ENCODE measurements at places on chromosomes 1 and 21.
A peak's percentile ranks its signal among the peaks of the same experiment; 100 is the strongest.

- DNase-seq = no peak
Measured at GRCh38 chr1:190602325-190602724, 124.7 kb upstream of the BRINP3 start.

DNA sequence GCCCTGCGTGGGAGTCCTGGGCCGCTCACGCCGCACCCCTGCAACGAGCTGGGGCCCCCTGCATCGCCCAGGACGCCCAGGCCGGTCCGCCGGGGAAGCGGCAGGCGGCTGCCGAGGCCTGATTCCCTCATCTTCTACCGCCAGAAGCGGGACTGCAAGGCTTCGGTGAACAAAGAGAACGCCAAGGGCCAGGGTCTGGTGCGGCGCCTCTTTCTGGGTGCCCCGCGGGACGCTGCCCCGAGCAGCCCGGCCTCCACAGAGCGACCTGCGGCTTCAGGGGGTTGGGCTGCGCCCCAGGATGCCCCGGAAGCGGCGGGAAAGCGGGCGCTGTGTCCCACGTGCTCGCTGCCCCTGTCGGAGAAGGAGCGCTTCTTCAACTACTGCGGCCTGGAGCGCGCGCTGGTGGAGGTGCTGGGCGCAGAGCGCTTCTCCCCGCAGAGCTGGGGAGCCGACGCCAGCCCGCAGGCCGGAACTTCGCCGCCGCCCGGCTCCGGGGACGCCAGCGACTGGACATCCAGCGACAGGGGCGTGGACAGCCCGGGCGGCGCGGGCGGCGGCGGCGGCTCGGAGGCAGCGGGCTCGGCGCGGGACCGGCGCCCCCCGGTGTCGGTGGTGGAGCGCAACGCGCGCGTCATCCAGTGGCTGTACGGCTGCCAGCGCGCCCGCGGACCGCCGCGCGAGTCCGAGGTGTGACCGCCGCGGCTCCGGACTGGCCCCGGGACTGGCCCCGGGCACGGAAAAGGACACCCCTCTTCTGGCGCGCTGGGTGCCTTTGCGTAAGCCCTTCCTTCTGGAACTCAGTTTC is 2.7 kb downstream of the FAM110D start:
- DNase-seq = no peak

DNA sequence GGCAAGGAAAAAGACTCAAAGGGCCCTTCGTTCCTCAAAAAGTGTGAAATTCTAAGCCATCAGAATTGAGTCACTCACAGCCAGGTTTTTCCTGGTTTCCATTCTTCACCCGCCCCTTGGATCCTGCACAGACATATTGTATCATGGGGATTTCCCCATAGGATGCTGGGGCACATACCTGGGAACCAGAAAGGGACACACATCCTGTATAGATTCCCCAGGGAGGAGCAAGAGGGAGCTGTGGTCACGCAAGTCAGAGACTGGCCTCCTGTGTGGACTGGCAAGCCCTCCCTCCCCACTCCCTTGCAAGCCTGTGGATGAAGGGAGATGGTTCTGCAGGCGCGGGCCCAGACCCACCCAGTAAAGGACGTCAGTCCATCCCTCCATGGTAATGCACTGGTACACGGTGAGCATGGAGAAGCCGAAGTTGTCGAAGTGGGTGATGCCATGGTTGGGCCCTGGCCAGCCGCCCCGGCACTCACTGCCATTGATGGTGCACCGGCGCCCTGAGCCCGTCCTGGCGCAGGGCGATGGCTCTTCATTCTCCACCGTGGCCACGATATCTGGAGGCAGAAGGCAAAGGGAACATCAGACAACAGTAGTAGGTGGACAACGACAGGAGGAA is 23.2 kb downstream of the CACNA1S start:
- DNase-seq = no peak

DNA sequence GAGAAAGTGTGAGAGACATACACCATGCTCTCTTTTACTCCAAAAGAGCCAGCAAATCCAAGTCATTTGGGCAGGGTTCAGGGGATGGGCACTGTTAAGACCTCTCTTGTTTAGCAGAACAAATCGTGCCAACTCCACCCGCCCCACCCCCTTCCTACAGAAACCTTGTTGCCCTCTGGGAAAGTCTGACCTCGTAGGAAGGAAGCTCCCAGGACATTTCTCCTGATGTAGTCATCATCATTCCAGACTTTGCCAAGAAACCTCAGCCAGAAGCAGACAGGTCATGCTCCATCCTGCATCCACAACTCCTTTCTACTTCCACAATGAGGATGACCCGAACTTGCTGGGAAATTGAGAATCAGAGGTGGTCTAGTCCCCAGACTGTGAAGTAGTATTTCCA is 57.7 kb downstream of the UBE2T start:
- DNase-seq = no peak

DNA sequence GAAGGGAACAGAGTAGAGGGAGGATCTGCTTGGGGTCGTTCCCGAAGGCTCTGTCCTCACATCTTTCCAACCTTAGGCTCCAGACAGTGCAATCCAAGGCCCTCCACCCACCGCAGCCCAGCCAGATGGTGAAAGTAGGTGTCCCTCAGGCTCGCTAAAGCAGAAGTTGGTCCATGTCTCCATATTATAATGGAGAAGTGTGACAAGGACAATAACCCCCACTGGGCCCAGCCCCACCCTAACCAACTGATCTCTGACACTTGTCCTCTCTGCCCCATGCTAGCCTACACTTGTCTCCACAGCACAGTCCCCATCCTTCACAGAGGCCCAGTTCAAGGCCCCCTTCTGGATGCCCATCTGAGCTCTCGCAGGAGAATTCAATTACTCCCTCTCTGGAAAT is 48.7 kb downstream of the DMAP1 start:
- no peak for DNase-seq

GRCh38 chr1:40593449-40594186 is 62.2 kb downstream of the ZNF684 start:
- no peak for DNase-seq

DNA sequence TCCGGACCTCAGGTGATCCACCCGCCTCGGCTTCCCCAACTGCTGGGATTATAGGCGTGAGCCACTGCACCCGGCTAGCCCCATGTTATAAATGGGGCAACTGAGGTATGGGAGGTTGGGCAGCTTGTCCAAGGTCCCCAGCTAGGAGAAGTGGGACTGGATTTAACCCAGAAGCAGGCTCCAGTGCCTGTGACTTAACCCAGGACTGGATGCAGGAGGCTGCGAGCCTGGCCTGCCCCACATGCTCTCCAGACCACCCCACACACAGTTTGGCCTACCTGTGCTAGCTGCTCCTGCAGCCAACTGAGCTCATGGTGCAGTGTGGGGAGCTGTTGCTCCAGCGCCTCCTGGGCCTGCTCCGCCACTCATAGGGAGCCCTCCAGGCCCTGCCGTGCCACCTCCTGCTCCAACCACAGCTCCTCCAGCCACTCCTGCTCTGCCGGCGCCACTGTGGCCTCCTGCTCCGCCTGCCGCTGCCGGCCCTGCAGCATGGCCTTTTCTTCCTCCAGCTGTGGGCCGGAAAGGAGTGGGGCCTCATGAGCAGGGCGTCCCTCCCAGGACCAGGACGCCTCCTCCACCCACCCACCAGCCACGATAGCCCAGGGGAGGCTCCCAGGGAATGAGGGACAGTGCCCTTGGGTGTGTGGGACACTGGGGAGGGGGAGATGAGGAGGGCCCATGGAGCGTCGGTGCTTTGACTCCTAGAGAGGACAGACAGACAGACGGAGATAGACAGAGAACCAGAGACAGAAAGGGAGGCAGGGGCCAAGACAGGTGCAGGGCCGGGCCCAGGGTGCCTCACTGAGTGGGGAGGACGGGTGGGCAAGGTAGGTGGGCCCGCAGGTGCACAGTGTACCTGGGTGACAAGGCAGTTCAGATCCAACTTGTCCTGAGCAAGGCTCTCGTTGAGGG is 12.4 kb upstream of the NBPF1 start:
- no peak for DNase-seq

- DNase-seq = no peak
Measured at GRCh38 chr1:212487286-212487685, 54.6 kb downstream of the NENF start.

DNA sequence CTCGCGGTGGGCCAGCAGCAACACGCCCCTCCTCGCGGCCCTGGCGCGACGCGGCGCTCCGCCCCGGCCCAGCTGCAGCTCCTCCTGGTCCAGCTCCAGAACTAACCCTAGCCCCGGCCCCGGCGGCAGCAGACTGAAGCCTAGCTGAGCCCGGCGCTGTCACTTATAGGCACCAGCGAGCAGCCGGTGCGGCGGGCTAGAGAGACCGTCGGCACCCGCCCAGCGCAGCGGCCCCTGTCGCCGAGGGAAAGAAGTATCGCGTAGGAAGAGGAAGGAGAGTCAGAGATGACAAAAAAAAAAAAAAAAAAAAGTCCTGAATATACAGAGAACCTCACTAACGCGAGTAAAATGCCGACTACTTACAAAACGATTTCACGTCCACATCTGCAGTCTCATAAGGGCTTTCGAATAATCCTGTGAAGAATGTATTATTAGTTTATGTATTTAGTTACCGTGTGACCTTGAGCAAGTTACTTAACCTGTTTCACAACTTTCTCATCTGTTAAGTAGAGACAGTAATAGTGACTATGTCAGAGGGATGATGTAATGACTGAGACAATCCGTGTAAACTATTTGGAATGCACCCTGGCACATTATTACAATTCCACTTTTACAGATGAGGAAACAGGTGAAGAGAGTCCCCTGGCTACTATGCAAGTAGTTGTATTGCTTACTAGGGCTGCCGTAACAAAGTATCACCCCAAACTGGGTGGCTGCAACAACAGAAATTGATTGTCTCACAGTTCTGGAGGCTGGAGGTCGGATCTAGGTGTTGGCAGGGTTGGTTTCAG is at the start of gene SLC9A1:
SLC9A1 (minus strand) TSS at position 135 of the 791 bp plus-strand sequence. CDS start 791 bp downstream, outside the sequence.
- DNase-seq = peak; percentile 89

DNA sequence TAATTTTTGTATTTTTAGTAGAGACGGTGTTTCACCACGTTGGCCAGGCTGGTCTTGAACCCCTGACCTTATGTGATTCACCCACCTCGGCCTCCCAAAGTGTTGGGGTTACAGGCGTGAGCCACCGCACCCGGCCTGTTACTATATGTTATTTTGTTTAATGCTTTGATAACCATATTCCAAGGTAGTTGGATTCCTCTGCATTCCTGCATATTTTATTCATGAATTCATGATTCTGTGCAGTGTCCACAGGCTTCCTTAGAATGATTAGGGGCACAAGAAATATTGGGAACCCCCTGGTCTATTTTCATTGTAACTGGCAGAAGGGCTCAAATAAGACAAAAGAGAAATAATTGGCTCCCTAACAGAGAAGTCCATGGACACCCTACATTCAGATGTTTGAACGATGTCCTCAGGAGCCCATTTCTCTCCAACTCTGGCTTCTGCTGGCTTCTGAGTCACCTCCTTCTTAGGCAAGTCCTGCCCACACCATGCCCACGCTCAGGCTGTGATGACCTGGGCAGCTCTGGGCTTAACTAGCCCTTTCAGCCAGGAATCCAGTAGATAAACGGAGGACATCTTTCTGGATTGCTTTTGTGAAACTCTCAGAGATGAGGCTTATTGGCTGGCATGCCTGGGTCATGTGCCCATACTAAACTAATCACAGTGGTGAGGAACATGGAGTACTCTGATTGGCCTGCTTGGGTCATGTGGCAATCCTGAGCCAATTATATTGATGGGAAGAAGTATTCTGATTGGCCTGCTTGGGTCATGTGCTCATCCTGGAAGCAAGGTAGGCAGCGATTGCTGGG is 32.6 kb downstream of the TNFRSF8 start:
- DNase-seq = no peak

DNA sequence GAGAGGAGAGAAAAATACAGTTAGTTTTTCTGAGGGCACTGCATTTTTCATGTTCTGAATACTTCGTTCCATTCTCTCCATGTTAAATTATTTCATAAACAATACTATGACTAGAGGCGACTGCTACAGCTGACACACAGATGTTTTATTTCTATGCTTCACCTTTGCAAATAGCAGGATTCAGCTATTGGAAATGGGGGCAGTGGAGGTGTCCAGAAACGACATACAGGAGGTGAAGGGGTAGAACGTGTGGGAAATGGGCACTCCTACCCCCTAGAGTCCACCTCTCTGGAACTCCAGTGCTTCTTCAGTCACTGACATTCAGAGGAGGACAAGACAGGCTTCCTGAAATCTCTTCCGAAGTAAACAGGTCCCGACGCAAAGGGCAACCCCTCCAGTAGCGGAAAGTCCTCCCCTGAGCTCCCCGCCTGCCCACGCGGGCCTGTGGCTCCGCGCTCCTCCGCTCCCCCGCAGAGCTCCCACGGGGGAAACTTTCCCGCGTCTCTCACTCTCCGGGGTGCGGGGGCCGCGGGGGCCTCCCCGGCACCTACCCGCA is 480 bp downstream of the DPYD start:
- no peak for DNase-seq

GRCh38 chr1:47582891-47583608 is 145.2 kb downstream of the FOXD2 start:
- no peak for DNase-seq

GRCh38 chr1:25187077-25187476 is 45.2 kb downstream of the SYF2 start:
- DNase-seq = no peak

DNA sequence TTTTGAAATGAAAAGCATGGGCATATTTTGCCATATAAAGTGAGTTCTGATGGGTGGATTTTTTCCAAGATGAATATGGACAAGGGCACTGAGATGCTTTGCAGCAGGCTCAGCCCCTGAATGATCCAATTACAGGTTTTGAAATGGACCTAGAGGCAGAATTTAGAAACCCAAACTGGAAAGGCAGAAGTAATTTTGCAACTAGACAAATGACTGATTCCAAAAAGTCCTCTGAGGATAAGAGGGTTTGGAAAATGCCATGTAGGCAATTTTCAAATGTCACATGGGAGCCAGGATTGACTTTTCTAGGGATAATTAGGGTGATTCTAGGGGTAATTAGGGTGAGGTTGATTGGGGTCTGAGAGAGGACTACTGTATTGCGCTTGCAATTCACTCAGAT is 148.9 kb upstream of the ZNF648 start:
- no peak for DNase-seq

GRCh38 chr1:165501970-165502348 is 41.8 kb upstream of the LRRC52 start:
- no peak for DNase-seq

- DNase-seq = no peak
Measured at GRCh38 chr1:182601913-182602312, 2.3 kb downstream of the RGS16 start.

DNA sequence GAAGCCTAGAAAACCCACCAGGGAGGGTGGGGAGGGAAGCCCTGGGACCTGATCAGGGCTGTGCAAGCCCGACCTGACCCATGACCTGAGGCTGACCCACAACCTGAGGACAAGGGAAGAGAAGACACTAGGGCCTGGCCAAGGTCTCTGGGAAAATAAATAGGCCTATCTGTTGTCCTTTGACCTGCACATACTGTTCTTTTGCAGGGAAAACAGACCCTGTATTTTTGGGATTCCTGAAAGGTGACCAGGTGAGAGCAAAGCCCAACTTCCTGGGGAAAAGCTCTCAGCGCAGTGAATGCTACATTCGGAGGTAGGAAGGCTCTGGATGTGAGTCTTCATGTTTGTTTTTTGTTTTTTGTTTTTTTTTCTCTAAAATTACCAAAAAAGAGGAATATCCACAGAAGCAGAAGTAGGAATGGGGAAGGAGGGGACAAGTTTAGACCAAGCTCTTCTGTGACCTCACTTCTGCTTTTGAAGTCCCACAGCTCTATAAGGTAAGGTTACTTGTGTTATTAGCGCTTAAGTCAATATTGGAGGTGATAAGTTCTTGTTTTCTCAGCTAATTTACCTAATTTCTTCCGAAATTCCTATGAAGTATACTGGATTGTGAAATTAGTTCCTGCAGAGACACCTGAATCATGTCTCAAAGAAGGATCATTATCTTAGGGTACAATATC is 26.2 kb upstream of the LYST start:
- DNase-seq = no peak

Measured in AG04450 (cell line).